ENCODE measurements at places on chromosomes 5 and 9.

DNA sequence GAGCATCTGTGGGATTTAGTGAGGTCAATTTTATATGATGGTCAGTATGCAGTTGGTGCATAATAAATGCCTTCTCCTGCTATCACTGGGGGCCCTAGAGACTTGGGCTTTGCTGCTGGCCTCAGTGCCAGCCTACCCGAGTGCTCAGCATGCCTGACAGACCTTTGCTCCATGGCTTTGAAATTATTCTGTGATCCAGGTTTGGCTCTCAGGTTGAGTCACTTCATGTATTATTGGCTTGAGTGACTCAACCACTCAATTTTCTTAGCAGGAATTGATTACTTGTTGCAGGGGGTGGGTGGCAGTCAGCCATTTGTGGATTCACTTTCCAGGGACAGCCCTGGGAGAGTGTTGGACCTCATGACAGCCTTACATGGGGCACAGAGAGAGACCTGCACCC is 13.5 kb downstream of the SLC25A48 start:
- DNase-seq = no peak

GRCh38 chr5:95884017-95884325 is 61.4 kb upstream of the GLRX start:
- DNase-seq = no peak

GRCh38 chr9:86469476-86470250 is 115.5 kb upstream of the TUT7 start:
- DNase-seq = no peak

- no peak for DNase-seq
These were observed 4.8 kb downstream of the NR2F1 start for GRCh38 chr5:93587597-93588351.

DNA sequence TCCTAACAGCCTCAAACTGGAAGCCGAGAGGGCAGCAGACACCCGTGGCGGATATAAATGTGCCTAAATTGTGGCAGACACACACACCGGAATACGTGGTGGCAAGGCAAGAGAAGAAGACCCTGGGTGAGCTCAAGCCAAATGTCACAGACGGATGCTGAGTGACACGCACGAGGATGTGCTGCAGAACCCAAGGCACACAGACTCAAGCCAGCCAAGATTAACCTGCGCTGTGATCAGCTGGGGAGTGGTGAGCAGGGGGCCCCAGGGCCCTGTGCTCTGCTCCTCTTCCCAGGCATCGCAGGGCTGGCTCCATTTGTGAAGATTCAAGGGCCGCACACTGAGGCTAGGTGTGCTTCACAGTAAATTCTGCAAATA is 16.4 kb downstream of the SEMA4D start:
- DNase-seq = no peak

DNA sequence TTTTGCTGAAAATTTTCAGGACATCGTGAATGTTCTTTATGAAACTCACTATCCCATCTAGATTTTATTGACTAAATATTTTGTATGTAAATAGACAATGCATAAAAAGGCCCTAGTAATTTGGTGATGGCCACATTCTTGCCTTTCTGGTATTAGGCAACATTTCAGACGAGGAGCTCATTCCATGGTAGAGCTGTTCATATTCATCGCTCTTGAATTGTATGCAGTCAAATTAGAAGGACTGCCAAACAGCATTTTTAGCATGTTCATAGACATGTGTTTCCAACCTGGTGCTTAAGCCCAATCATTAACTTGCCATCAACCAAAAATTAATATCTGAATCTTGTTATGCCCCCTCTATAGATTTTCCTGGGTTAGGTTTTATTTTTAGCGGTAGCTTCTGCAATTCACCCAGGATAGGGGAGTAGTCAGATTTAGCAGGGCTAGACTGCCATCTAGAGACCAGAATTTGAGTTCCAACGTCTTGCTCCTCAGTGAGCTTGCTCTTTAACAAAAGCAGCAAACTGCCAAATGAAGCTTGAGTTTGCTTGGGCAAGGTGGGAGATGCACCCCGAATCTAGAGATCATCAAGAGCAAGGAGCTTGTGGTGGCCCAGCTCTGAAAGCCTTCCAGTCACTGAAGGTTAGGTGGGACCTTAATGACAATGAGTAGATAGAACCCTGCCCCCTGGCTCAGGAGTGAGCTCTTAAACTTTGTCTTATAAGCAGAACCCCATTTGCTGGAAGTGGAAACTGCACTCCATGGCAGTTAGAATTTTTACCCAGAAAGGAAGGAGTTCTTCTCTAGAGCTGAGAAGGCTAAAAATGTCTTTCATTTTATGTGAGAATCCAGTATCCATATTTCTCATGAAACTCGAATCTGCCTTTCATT is 456.2 kb downstream of the RASEF start:
- no peak for DNase-seq

DNA sequence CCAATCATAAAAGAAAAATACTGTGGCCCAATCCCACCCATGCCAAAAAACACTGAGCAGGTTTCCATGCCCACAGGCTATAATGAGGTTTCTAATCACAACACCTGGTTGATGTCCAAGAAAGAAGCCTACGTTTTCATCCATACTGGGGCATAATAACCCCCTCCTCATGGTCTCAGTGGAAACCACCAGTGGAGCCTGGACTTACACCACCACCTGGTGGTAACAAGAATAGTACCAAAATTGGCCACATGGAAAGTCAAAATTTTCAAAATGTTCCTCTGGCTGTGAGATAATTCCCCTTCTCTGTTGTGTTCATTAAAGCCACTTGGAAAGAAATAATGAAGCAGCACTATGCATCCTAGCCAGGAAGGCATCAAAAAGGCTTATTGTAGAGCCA is 687.3 kb upstream of the ST8SIA4 start:
- DNase-seq = no peak

DNA sequence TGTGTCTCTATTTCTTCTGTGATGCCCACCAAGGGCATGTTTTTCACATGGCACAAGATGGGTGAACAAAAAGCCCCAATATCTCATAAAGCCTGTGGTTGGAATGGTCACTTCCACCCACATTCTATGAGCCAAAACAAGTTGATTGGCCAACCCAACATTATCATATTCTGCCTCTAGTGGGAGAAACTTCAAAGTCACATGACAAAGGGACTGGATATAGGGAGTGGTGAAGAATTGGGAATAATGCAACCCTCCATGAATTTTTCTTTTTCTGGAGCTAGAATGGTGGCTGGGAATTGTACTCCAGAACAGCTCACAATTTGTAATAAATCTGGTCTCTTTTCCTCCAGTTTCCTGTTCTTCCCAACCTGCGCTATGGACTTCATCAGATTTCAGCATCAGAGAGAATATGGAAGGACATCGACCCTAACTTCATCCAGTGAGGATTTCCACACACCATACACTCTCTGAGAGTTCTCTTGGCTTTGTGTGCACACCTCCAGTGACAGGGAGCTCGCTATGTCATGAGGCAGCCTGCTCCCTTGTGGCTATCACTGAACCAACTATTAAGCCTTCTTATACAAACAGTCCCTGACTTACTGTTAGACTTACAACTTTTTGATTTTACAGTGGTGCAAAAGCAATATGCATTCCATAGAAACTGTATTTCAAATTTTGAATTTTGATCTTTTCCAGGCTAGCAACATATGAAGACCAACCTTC is 12.0 kb upstream of the B4GALT1 start:
- DNase-seq = no peak

DNA sequence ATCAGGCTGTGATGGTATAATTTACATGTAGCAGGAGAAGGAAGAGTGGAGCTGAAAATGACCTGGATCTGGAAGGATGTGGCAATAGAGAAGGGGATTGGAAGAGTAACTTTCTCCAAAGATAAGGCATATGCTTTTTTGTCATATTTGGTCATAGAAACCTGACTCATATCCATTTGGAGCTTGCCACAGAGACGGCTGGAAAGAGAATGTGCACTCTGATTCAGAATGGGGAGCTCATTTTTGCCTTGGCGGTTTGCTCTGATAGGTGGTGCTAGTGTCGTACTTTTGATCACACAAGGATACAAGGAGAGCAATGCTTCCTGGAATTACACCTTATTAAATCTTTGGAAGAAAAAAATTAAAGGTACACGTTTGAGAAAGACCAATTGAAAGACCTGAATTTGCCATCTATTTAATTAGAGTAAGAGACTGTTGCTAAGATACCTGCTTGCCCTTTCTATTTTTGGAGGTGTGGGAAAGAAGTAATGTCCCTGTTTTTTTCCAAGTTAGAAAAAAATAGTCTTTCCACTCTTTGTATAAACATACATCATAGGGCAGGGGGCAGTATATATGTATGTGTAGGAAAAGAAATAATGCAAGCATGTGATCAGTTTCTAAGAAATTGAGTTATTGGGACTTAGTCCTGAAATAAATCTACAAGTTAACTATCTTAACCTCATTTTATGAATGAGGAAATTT is 5.4 kb downstream of the LSM11 start:
- no peak for DNase-seq

GRCh38 chr9:100355561-100355960 is 2.8 kb upstream of the TEX10 start:
- DNase-seq = no peak

GRCh38 chr5:133707629-133708028 is 95.3 kb upstream of the FSTL4 start:
- DNase-seq = no peak

- no peak for DNase-seq
These were observed 146.1 kb downstream of the PBX3 start for GRCh38 chr9:125893277-125893676.

DNA sequence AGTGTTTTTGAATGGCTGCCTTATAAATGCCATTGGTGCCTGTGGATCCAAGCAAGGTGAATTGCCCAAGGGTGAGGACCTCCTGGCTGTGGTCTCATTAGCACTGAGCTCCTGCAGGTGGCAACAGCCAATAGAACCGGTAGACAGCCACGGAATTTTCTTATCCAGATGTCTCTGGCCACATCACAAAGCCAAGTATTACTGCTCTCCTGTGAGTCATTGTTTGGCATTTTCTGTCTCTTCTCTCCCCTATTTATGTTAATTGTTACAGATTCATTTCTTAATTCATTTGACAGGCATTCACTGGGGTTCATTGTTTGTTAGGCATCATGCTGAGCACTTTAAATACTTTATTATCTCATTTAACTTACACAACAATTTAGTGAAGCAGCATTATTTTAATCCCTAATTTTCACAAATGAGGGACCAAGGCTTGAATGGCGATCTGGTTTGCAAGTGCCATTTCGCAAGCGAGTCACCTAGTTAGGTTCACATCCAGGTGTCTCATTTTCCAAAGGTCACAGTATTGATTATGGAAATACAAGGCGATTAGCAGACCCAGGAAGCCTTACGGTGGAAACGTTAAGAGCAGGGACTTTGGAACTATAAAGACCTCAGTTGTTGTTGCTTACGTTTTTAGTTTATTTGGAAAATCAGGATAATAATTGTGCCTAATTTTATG is 58.2 kb upstream of the DPYSL3 start:
- no peak for DNase-seq

- no peak for DNase-seq
These were observed 130.3 kb upstream of the TBC1D2 start for GRCh38 chr9:98385751-98386150.

GRCh38 chr9:21656776-21657674 is 145.4 kb upstream of the MTAP start:
- no peak for DNase-seq

DNA sequence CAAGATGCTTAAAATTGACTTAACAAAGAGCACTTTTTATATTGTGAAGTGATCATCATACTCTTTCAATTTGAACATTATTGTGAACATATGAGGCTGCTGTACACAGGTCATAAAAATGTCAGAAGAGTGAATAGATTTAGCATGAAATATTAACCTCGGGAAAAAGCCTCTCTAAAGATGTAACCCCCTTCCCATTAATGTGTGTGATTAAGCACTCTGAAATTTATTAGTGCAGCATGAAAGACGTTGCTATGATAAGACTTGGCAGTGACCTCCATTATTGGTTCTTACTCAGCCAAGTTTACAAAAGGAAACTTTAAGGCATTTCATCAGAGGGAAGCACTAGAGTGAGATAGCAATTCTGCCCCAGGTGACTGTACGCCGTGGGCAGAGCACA is 326.5 kb downstream of the NTRK2 start:
- DNase-seq = no peak

GRCh38 chr5:96121364-96121763 is 159.7 kb upstream of the ELL2 start:
- DNase-seq = no peak
